ENCODE measurements at places on chromosomes 4 and X.

DNA sequence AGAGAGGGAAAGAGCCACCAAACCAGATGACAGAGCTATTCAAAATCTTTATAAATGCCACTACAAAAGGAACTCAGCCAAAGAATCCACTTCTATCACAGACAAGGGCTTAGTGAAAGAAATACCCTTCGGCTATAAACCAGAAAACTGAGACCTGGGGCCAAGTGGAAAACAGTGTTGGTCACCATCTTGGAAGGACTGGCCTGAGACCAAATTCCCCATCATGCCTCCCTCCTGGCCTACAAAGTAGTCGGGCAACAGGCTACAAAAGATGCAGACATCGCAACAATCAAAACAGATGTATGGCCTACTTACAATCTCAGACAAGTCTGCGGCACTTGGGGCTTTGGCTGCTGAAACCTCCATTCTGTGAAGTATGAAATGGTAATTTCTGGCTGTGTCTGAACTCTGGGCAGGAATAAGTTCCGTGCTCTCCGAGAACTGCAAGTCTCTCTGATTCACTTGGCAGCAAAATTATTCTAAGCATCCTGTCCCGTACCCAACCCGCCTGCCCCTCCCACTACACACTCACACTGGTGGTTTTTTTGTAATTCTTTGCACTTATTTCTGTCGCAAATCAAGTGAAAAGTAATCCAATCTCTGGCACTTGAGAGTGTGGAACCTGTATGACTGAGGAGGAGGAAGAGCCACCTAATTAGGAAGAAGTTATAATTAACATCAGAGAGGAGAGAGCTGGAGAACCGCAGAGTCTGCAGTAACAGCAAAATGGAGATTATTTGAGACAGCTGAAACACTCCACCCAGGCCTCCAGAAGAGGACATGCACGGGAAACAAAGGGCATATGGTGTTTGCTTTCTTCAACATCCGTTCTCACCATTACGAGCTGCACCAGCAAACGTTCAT lies 87.8 kb downstream of the SH3KBP1 start:
- peak; percentile 9 for DNase-seq

GRCh38 chr4:131635191-131635590 lies 1513.9 kb upstream of the PCDH10 start:
- DNase-seq: no peak

DNA sequence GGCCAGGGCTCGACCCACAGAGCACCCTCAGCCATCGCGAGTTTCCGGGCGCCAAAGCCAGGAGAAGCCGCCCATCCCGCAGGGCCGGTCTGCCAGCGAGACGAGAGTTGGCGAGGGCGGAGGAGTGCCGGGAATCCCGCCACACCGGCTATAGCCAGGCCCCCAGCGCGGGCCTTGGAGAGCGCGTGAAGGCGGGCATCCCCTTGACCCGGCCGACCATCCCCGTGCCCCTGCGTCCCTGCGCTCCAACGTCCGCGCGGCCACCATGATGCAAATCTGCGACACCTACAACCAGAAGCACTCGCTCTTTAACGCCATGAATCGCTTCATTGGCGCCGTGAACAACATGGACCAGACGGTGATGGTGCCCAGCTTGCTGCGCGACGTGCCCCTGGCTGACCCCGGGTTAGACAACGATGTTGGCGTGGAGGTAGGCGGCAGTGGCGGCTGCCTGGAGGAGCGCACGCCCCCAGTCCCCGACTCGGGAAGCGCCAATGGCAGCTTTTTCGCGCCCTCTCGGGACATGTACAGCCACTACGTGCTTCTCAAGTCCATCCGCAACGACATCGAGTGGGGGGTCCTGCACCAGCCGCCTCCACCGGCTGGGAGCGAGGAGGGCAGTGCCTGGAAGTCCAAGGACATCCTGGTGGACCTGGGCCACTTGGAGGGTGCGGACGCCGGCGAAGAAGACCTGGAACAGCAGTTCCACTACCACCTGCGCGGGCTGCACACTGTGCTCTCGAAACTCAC lies 3.6 kb downstream of the MID1IP1 start:
- peak; percentile 32 for DNase-seq

DNA sequence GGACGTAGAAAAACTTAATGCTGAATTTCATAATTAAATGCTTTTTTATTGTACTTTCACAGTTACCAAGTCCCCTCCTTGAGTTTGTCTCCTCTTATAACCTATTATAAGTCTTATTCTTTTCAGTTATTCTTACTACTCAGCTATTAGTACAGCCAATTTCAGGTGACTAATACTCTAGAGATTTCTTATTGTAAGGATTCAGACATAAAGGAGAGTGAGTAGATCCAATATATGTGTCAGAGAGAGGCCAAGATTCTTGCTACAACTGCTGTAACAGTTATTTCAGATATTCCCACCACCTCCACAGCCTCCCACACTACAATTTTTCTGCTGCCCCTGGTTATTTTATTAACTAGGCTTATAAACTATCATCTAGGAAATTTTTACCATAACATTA lies 274.5 kb downstream of the GPAT3 start:
- no peak for DNase-seq

- no peak for DNase-seq
These were observed 187.9 kb downstream of the KDR start for GRCh38 chr4:54937501-54937900.

- DNase-seq: no peak
These were observed 10.3 kb upstream of the TRMT2B start for GRCh38 chrX:101062176-101062575.

GRCh38 chr4:173264245-173264644 lies 69.9 kb downstream of the HMGB2 start:
- DNase-seq: no peak

GRCh38 chr4:85478576-85478975 lies 3.6 kb downstream of the ARHGAP24 start:
- DNase-seq: no peak

DNA sequence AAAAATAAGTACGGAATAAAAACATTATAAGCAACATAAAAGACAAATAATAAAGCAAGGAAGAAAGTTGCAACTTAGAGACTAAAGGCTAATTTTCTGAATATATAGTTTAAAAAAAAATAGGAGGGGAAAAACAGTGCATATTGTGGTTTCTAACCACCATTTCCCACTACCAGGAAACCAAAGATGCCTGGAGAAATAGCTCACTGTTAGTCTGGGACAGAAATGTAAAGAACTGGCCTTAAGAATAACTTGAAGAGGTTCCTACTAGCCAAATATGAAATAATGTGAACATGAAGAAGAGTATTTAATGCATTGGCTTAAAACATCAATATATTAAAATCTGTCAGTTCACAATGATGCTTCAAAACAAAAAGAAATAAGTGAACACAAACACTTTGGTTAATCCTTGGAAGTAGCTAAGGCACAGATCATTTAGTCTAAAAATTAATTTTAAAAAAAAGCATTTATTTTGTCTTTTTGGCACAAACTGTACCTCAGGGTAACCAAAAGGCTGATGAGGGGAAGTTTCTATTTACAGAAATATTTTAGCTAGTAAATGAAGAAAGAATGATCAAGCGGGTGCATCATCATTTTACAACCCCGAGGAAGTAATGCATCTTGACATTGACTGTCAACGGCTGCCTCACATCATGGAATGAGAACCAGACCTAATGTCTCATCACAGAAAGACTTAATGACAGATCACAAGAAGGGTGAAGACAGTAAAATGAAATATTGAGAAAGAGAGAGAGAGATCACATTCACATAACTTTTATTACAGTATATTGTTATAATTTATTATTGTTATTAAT lies 297.2 kb upstream of the LDB2 start:
- DNase-seq: no peak

- DNase-seq: peak; percentile 18
These were observed 30.6 kb upstream of the NSUN7 start for GRCh38 chr4:40719008-40719623.

GRCh38 chr4:115660465-115660864 lies 547.0 kb upstream of the NDST4 start:
- no peak for DNase-seq

DNA sequence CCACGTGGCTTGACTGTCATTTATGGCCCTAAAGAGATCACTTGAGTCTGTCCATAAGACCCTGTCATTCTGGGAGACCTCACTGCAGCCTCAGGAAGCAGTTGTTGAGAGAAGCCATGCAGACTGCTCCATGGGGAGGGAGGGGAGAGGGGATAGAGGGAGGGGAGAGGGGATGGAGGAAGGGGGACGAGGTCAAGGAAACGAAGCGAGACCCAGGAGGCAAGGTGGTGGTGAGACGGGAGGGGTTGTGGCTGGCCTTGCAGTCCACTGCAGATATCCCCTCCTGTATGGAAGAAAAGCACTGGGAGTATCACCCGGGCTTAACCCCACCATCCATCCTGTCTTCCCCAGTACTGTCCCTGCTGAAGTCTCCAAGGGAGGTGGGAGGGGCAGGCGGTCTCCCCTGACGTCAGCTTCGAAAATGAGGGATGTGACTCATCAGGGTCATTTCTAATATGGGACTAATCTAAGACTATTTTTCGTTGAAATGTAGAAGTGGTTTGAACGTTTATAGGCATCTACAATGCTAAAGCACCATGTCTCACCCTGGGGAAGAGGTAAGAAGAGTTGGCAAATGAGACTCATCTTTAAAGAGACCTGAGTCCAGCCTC lies 5.6 kb downstream of the TMEM255A start:
- DNase-seq: no peak

- no peak for DNase-seq
These were observed 105.8 kb upstream of the MAGEB18 start for GRCh38 chrX:26032111-26032912.

DNA sequence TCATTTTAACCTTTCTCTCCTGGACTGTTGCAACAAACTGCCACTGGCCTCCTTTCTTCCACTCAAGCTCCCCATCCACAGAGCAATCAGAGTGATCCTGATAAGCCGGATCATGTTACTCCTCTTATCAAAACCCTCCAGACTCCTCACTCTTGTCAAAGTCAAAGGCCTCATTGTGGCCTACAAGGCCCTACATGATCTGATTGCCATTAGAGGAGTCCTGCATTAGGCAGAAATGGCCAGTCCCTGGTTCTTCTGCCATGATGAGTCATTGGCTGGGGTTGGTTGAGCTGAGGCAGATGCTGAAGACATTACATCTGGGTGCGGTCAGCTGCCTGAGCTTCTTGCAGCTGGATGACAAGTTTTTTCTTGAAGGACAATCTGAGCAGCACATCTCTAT lies 32.7 kb upstream of the CASK start:
- no peak for DNase-seq

- no peak for DNase-seq
These were observed 1.4 kb upstream of the HAUS7 start for GRCh38 chrX:153471663-153472280.

DNA sequence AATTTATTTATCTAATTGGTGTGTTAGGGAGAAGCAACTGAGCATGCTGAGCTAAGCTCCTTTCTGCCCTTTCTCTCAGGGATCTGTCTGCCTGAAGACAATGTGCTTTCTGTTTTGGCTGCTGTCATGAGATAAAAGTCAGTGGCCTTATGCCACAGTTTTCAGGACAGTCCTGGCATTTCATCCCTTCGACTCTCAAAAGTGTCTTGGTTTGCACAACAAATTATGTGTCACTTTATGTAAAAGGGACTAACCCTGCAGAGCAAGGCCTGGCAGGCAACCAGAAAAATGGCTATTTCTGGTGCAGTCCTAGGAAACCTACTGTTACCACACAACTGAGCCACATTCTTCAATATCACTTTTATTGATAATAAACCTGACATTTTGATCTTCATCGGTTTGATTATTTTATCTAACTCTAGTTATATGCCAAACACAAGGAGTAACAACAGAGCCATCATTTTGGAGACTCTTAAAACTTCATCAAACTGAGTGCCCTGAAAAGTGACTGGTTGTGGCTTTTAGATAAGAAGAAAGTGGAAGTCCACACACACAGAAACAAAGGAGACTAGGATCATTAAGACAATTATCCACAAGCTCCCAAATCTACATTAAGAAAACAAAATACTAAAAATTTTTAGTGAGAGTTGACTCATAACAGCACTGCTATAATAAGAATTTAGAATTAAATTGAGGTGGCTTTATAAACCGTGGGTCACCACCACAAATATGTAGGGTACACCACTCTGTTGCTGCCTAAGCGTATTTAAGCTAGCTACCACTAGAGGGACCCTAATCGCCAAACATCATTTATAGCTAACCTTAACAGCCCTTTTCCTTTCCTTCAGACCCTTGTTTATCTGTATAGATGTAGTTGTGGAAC lies 95.9 kb upstream of the PTPN13 start:
- peak; percentile 13 for DNase-seq

DNA sequence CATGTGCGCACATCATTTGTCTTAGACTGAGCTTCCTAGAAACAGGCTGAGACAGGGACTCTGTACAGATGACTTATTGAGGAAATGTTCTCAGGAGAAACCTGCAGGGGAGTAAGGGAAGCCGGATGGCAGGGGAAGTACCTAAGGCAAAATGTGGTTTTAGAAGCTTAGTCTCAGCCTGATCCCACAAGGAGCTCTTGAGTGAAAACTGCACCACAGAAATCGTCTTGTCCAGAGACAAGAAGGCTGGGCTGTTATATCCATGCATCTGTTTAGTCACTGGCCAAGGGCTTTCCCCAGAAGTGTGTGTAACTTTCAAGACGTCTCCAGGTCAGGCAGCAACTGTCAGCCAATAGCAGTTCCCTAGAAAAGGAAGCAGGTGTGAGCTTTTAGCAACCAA lies 86.0 kb downstream of the FUNDC1 start:
- no peak for DNase-seq

GRCh38 chr4:116539744-116540143 lies 545.6 kb downstream of the TRAM1L1 start:
- DNase-seq: no peak

DNA sequence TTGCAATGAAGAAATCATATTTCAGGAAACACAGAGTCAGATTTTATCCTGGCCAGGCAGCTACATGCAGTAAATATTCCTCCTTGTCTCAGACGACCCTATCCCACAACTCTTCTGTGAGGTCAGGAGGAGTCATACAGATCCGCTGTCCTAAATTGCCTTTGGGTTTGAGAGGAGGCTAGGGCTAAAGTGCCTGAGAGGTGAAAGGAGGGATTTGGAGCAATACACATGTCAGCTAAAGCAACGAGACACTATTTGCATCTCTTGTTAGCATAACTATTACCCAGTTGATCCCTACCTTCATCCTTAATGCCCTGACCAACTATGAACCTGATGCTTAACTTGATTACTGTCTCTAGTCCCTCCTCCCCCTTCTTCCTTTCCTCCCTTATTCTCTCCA lies 98.6 kb downstream of the TBC1D19 start:
- no peak for DNase-seq

DNA sequence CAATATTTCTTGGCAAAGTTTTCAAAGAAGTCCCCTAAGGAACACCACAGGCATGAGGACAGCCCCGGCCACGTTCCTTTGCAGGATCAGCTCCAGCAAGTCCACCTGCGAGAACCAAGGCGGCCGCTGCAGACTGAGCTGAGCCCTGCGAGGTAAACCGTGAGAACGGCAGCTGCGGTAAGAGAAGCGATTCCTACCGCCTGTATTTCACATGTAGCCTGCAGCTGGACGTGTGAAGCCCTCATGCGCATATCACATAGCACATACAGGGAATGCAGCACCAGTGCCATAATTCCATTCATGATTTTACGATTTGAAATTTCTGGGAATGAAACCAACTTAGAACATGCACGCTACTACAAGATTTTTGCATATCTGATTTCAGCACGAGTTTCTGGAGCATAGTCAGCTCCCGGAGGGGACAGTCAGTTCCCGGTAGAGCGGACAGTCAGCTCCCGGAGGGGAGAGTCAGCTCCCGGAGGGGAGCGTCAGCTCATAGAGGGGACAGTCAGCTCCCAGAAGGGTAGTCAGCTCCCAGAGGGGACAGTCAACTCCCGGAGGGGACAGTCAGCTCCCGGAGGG lies 41.7 kb downstream of the FGFRL1 start:
- DNase-seq: no peak

All from NCI-H2107 (cell line).